ENCODE measurements at places on chromosomes 4 and X.

DNA sequence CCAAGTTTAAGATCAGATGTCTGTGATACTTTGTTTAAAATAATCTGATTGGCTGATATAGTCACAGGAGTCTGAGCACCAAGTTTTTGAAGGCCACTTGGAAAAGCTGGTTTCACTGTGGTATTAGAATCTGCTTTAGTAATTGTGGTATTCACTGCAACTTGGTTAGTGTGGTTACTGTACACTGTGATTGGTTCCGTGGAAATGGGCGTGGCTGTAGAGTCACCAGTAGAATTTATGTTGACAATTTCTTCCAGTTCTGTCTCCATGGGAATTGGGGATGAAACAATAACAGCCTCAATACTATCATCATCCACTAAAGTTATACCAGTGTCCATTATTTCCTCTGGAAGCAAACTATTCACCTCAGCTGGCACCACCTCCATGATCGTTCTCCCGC is 26.2 kb downstream of the LIN54 start:
- no peak for DNase-seq

DNA sequence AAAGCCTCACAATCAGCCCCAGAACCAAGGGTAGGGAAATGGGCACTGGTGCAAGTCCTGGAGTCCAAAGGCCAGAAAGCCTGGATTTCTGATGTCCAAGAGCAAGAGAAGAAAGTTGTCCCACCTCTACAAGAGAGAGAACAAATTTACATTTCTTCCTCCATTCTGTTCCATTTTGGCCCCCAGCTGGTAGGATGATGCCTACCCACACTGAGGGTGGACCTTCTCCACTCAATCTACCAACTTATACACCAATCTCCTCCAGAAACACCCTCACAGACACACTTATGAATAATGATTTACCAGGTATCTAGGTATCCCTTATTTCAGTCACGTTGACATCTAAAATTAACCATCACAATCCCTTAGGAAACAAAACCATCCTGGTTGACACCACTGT is 367.8 kb upstream of the GRIA3 start:
- no peak for DNase-seq

- no peak for DNase-seq
Measured at GRCh38 chrX:24515447-24515846, 50.4 kb downstream of the PDK3 start.

DNA sequence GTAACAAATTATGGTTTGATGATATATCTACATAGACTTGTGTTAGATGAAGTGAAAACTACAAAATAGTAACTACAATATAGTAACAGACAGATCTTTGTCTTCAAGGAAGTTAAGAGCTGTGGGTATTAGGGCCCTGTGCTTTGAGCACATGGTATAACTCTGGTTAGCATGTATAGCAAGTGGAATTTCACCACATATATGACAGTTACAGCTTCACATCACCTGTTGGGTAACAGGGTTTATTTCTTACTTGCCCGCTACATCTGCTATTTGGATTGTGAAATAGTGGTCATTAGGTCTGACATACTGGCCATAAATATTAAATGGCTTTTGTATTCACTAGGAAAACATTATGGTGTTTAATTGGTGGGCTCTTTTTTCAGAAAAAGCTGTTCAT is 20.2 kb downstream of the OFD1 start:
- peak; percentile 22 for DNase-seq

- no peak for DNase-seq
Measured at GRCh38 chr4:23384741-23385140, 505.1 kb downstream of the PPARGC1A start.

DNA sequence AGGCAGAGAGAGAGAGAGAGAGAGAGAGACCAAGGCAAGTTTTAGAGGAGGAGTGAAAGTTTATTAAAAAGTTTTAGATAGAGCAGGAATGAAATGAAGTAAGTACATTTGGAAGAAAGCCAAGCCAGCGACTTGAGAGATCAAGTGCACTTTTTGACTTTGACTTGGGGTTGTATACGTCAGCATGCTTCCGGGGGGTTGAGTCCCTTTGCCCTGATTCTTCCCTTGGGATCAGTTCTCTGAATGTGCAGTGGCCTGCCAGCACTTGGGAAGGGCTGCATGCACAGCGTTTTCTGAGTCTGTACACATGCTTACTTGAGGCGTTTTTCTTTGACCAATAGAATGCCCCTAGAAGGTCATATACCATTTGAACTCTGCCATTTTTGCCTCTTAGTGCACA is 400.5 kb downstream of the PDGFC start:
- DNase-seq, result peak; percentile 1

DNA sequence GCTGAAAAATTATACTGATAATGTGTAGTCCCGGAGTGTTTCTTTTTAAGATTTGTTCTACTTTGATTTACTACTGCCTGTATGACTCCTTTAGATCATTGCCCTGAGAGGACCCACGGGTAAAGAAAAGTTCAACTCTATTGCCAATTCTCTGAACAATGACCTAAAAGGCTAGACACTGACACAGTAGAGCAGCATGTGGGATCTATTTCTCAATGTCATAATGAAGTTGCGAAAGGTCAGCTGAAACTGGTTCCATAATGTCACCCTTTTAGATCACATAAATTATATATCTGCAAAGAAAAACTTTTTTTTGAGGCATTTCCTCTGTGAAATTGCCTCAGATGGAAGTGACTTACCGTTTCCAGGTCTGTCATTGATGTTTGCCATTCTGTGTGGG is 67.4 kb downstream of the GLRB start:
- no peak for DNase-seq

DNA sequence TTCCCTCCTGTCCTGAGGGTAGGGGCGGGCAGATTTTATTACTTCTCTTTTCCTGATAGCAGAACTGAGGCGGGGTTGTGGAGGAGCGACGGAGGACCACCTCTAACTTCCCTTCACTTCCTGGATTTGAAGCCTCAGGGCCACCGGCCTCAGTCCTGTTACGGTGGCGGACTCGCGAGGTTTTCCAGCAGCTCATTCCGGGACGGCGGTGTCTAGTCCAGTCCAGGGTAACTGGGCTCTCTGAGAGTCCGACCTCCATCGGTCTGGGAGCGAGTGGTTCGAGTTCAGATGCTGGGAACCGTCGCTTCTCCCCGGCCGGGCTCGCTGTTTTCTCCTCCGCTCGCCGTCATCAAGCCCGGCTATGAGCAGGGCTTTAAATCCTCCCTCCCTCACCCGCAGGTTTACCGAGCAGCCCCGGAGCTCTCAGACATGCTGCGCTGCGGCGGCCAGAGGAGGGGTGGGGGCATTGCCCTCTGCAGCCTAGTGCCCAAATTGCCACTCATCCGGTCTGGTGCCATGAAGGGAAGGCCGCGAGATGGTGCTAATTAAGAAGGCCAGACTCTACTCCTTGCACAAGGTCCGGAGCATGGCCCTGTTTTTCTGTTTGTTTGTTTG is 23.3 kb downstream of the HAND2 start:
- DNase-seq, result peak; percentile 32

DNA sequence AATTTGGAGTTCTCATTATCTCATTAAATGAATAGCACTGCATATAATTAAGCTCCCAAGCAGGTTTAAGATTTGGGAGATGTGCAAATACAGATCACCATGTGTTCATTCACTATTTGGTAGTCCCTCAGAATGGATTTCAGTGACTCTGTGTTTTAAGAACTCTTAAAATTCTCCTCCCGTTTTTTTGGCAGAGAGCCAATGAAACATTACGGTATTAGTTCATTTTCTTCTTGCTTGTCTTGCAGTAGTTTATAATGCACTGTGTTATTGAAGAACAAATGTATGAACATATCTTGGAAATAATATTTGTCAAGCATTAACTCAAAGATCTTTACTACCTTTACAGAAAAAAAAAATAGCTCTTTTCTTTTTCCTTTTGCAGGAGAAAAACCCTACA is 32.7 kb downstream of the KLF3 start:
- DNase-seq, result no peak

DNA sequence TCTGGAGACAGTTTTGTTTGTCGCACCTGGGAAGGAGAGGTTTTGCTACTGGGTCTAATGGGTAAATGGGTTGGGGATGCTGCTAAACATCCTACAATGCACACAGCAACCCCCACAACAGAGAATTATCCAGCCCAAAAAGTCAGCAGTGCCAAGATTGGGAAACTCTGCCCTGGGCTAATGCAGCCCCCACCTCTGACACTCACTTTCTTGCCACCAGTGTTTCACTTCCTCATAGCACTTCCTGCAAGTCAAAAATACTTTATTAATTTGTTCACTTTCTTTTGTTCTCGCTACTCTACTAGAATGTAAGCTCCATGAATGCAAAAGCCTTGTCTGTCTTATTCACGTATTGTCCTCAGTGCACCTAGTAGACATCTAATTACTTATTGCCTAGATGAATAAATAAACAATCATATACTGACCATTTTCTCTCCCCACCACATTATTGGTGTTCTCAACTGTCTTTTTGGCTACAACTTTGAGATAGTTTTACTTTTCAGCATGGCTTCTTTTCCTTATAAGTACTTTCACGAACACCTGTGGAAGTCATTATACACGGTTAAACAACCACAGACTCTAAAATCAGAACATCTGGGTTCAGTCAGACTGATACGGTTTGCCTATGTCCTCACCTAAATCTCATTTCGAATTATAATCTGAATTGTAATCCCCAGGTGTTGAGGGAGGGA is 82.0 kb upstream of the PITX2 start:
- DNase-seq, result no peak

- no peak for DNase-seq
Measured at GRCh38 chr4:79886557-79886956, 186.5 kb downstream of the ANTXR2 start.

DNA sequence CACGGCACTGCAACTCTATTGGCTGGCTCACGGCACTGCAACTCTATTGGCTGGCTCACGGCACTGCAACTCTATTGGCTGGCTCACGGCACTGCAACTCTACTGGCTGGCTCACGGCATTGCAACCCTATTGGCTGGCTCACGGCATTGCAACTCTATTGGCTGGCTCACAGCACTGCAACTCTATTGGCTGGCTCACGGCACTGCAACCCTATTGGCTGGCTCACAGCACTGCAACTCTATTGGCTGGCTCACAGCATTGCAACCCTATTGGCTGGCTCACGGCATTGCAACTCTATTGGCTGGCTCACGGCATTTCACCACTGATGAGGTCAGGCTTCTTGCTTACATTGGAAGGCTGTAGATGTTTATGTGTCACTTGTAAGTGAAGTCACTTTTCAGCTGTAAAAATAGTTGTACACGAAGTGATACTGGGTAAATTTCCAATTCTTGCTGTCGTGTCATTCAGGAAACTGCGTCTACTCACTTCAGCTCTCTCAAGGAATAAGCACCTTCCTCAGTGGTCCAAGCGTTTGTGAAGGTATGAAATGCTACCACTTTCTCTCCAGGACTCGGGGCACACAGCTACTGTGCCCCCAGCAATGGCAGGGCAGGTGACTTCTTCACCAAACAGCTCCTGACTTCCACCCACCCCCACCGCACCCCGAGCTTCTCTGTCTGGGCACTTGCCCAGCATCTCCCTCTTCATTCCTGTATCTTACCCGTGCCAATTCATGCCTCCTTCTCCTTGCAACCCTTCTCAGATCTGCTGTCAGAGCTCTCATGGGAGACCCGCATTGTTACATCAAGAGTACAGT is 141.3 kb downstream of the AFAP1 start:
- DNase-seq, result no peak

DNA sequence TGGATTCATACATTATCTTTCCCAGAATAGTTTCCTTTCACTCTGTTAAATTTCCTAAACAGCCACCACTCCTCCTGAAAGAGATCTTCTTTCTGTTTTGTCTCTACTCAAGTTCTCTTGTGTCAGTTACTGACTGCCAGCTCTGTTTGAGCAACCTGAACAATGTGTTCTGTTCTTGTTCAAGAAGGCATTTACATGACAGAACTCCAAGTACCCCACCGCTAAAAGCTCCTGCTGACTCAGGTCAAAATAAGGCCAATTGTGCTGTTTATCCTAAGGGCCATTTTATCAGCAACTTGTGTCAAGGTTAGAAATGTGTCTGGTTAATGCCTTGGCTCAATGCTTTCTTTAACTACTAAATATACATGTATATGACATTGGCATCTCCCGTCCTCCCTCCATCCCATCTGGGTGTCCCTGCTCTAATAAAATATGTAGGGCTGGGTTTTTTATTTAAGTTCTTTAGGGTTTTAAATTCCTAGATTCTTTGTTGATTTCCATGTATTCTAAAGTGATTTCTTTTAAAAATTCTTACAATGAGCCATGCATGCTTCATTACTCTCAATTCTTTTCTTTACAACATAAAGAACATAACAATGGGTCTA is 144.3 kb upstream of the PAQR3 start:
- no peak for DNase-seq

GRCh38 chr4:56434599-56435139 is 746 bp downstream of the PPAT start:
- DNase-seq, result peak; percentile 57

- DNase-seq, result peak; percentile 61
Measured at GRCh38 chr4:121253961-121254360, 89.8 kb upstream of the TNIP3 start.

- no peak for DNase-seq
Measured at GRCh38 chr4:33065749-33066148, 2345.6 kb downstream of the PCDH7 start.

GRCh38 chrX:38371641-38372040 is 19.2 kb downstream of the OTC start:
- no peak for DNase-seq

DNA sequence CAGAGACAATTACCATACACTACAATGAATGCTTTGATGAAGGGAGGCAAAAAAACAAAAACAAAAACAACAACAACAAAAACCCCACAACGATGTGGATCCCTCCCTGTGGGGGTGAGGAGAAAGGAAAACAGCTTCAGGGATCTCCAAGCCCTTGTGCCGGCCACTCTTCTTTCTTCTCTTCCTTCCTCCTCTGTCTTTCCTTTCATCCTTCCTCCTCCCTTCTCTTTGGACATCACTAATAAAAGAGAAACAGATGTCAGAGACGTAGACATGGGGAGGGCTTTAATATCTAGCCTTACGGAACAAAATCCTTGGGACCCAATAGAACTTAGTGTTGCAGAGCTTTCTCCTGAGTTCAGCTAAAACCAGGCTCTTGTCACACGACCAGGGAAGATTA is 18.8 kb upstream of the STX18 start:
- DNase-seq, result no peak

GRCh38 chr4:37225778-37226177 is 18.8 kb upstream of the NWD2 start:
- DNase-seq, result no peak

- no peak for DNase-seq
Measured at GRCh38 chrX:147738265-147738664, 173.5 kb upstream of the FMR1 start.

DNA sequence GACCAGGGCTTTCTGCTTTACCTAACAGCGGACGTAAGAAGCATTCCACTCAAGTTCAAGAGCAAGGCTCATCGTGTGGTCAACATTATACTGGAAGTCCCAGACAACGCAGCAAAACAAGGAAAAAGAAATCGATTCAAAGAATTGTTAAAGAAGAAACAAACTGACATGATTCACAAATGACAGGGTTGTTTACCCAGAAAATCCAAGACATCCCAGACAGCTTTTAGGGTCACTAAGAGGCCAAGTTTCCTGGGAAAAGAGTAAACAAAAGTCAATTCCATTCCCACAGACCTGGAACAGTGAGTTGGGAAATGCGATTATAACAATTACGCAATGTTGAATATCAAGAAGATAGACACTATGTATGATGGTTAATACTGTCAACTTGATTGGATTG is 21.5 kb upstream of the HTRA3 start:
- no peak for DNase-seq

All from small intestine (tissue), 16 donors.